ENCODE measurements at places on chromosomes 16 and 17. TPM values are rescaled to one million over a fixed set of nuclear protein-coding genes. Genes with fewer than 3 reads are reported as not detected.

DNA sequence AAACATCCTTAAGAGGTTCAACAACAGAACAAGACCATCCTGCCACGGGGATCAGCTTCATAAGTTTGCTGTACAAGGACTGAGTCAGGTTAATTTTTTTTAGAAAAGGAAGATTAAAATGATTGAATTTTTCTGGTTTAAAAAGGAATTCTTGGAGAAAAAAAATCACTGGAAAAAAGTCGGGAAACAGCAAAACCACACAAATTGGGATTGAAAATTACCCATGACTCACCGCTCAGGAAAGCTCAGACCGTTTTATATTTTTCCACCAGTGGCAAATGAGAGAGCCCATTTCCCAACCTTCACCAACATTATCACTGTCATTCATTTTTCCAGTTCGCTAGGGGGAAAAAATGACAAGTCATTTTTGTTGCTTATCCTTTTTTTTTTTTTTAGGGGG lies 46.6 kb downstream of the MRM3 start:
- no peaks in the 10 kb centered on the region for H3K36me3 ChIP-seq
- no peaks in the 10 kb centered on the region for H3K4me1 ChIP-seq
- no peaks in the 10 kb centered on the region for H3K27me3 ChIP-seq
- DNase-seq, result no peak

- no peak overlapping the region for H3K27ac ChIP-seq
- peaks cover 12% of the 10 kb centered on the region for H3K4me1 ChIP-seq
- no peak for DNase-seq
- no peak overlapping the region for H3K4me3 ChIP-seq
- no peaks in the 10 kb centered on the region for H3K27me3 ChIP-seq
- no peaks in the 10 kb centered on the region for H3K36me3 ChIP-seq
These were observed 16.8 kb upstream of the CCDC182 start for GRCh38 chr17:57761887-57762286.

GRCh38 chr17:70251706-70252105 lies 82.4 kb downstream of the KCNJ2 start:
- H3K27ac ChIP-seq, result no peak overlapping the region
- H3K4me3 ChIP-seq, result no peak overlapping the region
- H3K36me3 ChIP-seq, result no peaks in the 10 kb centered on the region

- no peak overlapping the region for H3K27ac ChIP-seq
- no peak overlapping the region for H3K4me3 ChIP-seq
- no peak for DNase-seq
- H3K36me3 ChIP-seq, result no peaks in the 10 kb centered on the region
These were observed 20.2 kb downstream of the NGFR start for GRCh38 chr17:49515196-49515770.

GRCh38 chr17:13273806-13274205 lies 256.0 kb upstream of the ELAC2 start:
- no peaks in the 10 kb centered on the region for H3K36me3 ChIP-seq
- no peak for DNase-seq
- H3K27me3 ChIP-seq, result no peaks in the 10 kb centered on the region
- no peak overlapping the region for H3K27ac ChIP-seq

GRCh38 chr17:21258593-21258992 lies 5.4 kb upstream of the NATD1 start:
- H3K27me3 ChIP-seq, result no peaks in the 10 kb centered on the region
- H3K36me3 ChIP-seq, result no peaks in the 10 kb centered on the region
- no peak overlapping the region for H3K4me3 ChIP-seq
- no peak for DNase-seq

DNA sequence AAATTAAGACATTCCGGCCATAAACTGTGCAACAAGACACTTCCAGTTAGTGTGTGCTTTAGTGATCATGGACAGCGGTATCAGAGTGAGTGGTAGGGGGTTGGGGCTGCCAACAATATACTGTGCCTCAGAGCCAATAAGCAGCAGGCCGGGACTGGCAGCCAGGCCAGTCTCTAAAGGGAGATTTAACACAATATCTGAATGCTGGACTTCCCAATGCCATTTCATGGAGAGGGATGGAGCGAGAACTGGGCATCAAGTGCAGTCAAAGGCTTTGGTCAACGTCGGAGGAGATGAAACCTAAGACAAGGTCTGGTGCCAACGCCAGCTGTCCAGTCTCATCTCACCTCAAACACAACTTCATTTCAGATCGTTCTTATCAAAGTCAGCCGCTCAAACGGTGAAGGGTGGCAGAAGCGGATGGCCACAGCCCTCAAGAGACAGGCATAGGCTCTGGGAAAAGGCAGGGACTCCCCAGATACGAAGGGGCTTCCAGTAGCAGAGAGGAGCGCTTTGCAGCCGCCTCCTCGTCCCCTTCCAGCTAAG lies 935 bp downstream of the USP32 start:
- no peaks in the 10 kb centered on the region for H3K27me3 ChIP-seq
- H3K4me1 ChIP-seq, result peaks cover 15% of the 10 kb centered on the region
- peak overlapping the region; percentile 79 for H3K27ac ChIP-seq
- H3K4me3 ChIP-seq, result peak overlapping the region; percentile 96
- H3K36me3 ChIP-seq, result no peaks in the 10 kb centered on the region

GRCh38 chr17:47789611-47790561 lies 31.7 kb downstream of the OSBPL7 start:
- H3K27me3 ChIP-seq, result peaks cover 6% of the 10 kb centered on the region
- H3K27ac ChIP-seq, result no peak overlapping the region
- DNase-seq, result peak; percentile 83

DNA sequence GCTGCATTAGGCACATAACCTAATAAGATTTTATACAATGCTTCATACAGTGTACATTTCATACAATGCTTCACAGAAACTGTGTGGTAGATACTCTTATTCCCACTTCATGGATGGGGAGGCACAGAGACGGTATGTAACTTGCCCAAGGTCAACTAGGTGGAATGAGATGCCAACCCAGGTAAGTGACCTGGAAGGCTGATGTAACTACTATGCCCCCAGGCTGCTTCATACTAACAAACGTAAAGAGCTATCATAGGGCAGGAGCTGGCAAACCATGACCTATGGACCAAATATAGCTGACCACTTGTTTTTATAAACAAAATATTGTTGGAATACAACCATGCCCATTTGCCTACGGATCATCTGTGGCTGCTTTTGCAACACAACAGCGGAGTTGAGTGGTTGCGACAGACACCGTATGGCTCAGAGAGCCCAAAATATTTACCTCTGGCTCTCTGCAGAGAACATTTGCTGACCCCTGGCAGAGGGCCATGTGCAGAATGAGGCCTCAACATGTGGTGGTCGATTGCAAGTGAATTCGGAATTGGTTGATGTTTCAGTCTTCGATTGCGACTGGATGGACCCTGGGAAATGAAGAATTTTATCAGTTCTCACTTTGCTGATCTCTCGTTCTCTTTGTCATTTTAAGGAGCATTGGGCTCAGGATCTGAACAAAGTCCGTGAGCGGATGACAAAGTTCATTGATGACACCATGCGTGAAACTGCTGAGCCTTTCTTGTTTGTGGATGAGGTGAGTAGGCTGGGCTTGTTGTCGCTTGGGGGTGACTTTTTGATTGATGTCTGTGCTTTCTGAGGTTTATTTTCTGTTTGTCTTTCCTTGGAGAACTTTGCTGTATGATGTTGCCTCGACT lies 109.7 kb downstream of the PLCG2 start:
- DNase-seq, result no peak
- H3K4me3 ChIP-seq, result no peak overlapping the region
- peaks cover 3% of the 10 kb centered on the region for H3K4me1 ChIP-seq
- no peaks in the 10 kb centered on the region for H3K36me3 ChIP-seq
- no peak overlapping the region for H3K27ac ChIP-seq

- H3K27ac ChIP-seq, result no peak overlapping the region
- H3K27me3 ChIP-seq, result no peaks in the 10 kb centered on the region
- DNase-seq, result peak; percentile 53
- H3K4me3 ChIP-seq, result no peak overlapping the region
These were observed 215.9 kb upstream of the GSE1 start for GRCh38 chr16:85396879-85397871.

DNA sequence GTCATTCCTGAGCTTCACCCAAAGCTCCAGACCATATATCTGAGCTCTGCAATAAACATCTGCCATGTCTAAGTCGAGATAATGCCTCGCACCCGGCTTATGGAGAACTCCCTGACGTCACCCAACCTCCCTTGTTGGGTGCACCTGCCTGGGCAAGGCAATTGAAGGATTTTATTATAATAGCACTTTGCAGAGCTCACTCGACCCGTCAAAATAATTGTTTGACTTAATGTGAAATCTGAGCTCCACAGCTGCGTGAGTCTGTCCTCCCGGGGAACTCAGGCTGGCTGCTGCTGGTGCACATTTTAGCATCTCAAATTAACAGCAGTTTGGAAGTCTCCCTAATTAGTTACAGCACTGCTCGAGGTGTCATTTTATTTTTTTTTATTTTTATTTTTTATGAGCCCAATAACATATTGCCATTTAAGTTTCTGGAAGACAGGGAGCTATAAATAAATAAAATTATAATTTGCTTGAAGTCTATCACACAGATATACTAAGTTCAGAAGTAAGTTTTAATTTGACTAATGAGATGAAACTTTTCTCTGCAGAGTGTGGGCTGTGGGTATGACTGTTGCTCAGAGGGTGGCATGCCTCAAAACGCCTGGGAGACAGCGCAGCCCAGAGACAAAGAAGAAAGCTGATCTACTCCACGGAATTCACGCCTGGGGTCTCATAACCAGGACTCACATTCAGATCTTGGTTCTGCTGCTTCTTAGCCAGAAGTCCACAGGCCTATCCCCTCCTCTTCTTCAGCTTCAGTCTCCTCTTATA lies 401.4 kb upstream of the C16orf82 start:
- no peaks in the 10 kb centered on the region for H3K27me3 ChIP-seq
- H3K27ac ChIP-seq, result no peak overlapping the region
- no peak overlapping the region for H3K4me3 ChIP-seq
- H3K36me3 ChIP-seq, result no peaks in the 10 kb centered on the region
- DNase-seq, result no peak
- no peaks in the 10 kb centered on the region for H3K4me1 ChIP-seq

The CTRB1 gene
- total RNA-seq, result not detected

Data from H1 (cell line).